HT-29 (cell line): ENCODE measurements at places on chromosomes 2 and 18. TPM values are rescaled to one million over a fixed set of nuclear protein-coding genes. Genes with fewer than 3 reads are reported as not detected.

Gene ZFP36L2
- total RNA-seq: 19.4 and 20.5 TPM in 2 replicates

Gene POTEC
- 0.34 TPM in 1 of 2 replicates, not detected in the other for total RNA-seq

Gene RTN4
- total RNA-seq: 117 and 138 TPM in 2 replicates

Gene ECEL1
- not detected in 2 replicates for total RNA-seq

Gene TLX2
- 0.08 TPM in 1 of 2 replicates, not detected in the other for total RNA-seq

Gene REG3G
- total RNA-seq: not detected in 2 replicates

Gene METAP1D
- total RNA-seq: 6.2 and 8.5 TPM in 2 replicates

Gene DSC1
- not detected in 2 replicates for total RNA-seq

Gene SCYGR4
- not detected in 2 replicates for total RNA-seq

Gene DGKD
- total RNA-seq: 18.2 and 18.7 TPM in 2 replicates

Gene CGREF1
- total RNA-seq: 38.2 and 42.0 TPM in 2 replicates

Gene CDKL4
- total RNA-seq: not detected in 2 replicates

Gene UCN
- 4.9 and 5.6 TPM in 2 replicates for total RNA-seq

Gene CARF
- total RNA-seq: 0.37 and 5.2 TPM in 2 replicates

Gene FABP1
- 0.21 TPM in 1 of 2 replicates, not detected in the other for total RNA-seq

Gene ALK
- total RNA-seq: not detected in 2 replicates

Gene LINC00305
- total RNA-seq: not detected in 2 replicates

Gene LRRC30
- total RNA-seq: not detected in 2 replicates

Gene MARCHF4
- total RNA-seq: not detected in 2 replicates

Gene KATNAL2
- 0.23 TPM in 1 of 2 replicates, not detected in the other for total RNA-seq

Gene SLC14A1
- 5.9 and 6.2 TPM in 2 replicates for total RNA-seq

Gene ZNF396
- total RNA-seq: 0.03 TPM in 1 of 2 replicates, not detected in the other

Gene CRYGD
- not detected in 2 replicates for total RNA-seq

Gene CHST10
- total RNA-seq: not detected in 2 replicates

Gene XDH
- total RNA-seq: 0.28 and 0.81 TPM in 2 replicates

Gene C2orf80
- not detected in 2 replicates for total RNA-seq

Gene NMUR1
- total RNA-seq: not detected in 2 replicates

Gene SAG
- total RNA-seq: not detected in 2 replicates

Gene RAB27B
- 4.9 and 5.4 TPM in 2 replicates for total RNA-seq

Gene ANKRD30BL
- total RNA-seq: not detected in 2 replicates

Gene WDSUB1
- 5.1 TPM in 2 replicates for total RNA-seq

Gene IL36G
- not detected in 2 replicates for total RNA-seq

Gene FOXI3
- not detected in 2 replicates for total RNA-seq

Gene C2orf15
- total RNA-seq: 4.6 and 4.9 TPM in 2 replicates

Gene RFX8
- total RNA-seq: not detected in 2 replicates

Gene NOSTRIN
- total RNA-seq: 5.1 and 5.6 TPM in 2 replicates

Gene GPR35
- total RNA-seq: 176 and 180 TPM in 2 replicates

Gene WDR33
- total RNA-seq: 23.4 and 26.0 TPM in 2 replicates

Gene M1AP
- not detected in 2 replicates for total RNA-seq

Gene PDE1A
- total RNA-seq: not detected in 2 replicates

Gene TMEM127
- 26.2 and 33.1 TPM in 2 replicates for total RNA-seq

Gene SLC9A4
- total RNA-seq: not detected in 2 replicates

Gene LIMS4
- 0.81 and 1.8 TPM in 2 replicates for total RNA-seq

Gene KYNU
- 1.1 and 1.2 TPM in 2 replicates for total RNA-seq

Gene SH3BP4
- total RNA-seq: 42.9 and 44.5 TPM in 2 replicates

Gene BCL11A
- not detected in 2 replicates for total RNA-seq

Gene GPBAR1
- 0.05 and 0.56 TPM in 2 replicates for total RNA-seq

Gene CFAP53
- total RNA-seq: not detected in 2 replicates

Gene TTC27
- total RNA-seq: 8.9 and 10.9 TPM in 2 replicates

Gene FBXO48
- total RNA-seq: 0.03 and 0.05 TPM in 2 replicates

Gene ZNF519
- 9.3 and 15.6 TPM in 2 replicates for total RNA-seq

Gene OXER1
- total RNA-seq: not detected in 2 replicates
